ENCODE measurements at places on chromosomes 5 and 9.

DNA sequence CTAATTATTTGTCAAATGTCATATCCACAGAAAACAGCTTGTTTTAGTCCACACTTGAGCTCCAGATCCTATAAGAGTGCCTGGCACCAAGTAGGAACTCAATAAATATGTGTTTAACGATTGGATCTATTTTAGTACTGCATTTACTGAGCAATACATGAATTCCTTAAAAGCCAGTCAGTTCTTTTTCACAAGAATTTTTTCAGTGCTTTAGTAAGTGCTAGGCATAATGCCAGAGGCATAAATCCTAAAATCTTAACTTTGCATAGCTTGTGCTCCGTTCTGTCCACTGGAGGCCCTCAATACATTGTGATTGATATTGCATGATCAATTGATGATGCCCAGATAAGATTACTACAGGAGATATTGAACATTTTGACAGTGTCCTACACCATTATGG lies 67.3 kb upstream of the PCSK5 start:
- no peak for DNase-seq

DNA sequence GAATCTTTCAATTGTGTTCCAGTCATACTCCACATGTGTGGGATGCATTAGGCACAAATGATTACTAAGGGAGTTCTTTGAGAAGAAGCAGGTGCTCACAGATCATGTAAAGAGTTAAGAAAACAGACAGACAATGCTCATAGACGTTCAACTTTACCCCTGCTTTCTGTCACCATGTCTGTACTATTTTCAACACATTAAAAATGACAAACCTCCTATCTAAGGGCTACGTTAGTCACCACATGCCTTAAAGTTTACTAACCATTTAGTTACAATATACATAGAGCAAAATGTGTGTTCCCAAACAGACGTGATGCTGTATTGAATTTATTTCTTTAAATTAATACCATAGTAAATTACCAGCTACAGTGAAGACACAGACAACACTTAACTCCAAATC lies 435.9 kb downstream of the HCN1 start:
- DNase-seq, result no peak

DNA sequence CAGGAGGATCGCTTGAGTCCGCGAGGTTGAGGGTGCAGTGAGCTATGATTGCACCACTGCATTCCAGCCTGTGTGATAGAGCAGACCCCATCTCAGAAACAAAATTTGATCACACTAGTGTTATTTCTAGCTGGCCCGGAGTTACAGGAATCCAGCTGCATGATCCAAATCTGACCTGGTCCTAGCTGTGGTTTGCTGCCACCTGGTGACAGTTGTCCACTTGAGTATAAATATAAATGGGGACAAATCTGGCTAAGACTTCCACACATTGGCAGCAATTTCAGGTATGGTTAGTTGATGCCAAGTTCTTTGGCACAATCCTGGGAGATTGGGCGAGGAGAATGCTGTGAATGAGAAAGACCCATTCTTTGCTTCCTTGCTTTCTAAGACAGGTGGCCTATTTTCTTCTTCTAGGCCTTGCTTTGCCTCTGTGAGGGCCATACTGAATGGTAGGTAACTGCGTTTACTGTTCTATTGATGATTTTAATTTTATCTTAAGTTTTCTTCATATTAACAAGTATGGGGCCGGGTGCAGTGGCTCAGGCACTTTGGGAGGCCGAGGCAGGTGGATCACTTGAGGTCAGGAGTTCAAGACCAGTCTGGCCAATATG lies 35.4 kb downstream of the UBE2R2 start:
- DNase-seq, result peak; percentile 58

GRCh38 chr5:57903458-57903857 lies 420.8 kb upstream of the ACTBL2 start:
- no peak for DNase-seq

- no peak for DNase-seq
These were observed 634.8 kb downstream of the DMRTA1 start for GRCh38 chr9:23081377-23081776.

DNA sequence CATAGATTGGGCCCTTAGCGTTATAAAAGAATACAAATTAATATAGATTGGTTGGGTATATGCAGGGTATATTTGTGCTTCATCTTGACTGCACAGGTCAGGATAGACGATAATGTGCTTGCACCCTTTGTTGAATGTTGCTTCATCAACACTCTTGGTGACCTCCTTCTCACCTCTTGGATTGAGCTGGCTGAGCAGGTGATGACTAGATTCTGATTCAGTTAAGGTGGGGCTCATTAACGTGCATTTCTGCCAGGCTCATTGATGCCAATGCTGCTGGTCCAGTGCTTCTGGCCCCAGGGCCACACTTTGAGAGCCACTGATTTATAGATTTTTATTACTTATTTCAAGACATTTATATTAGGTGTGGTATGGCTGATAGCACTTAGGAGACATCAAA lies 27.7 kb downstream of the PCSK5 start:
- no peak for DNase-seq

GRCh38 chr9:13786131-13786530 lies 506.6 kb upstream of the MPDZ start:
- DNase-seq, result peak; percentile 64

GRCh38 chr5:119355685-119356611 lies at the start of gene TNFAIP8:
TNFAIP8 (plus strand) TSS chr5:119356019; CDS start chr5:119356091, 72 bp downstream.
- DNase-seq, result peak; percentile 62

- DNase-seq, result no peak
These were observed 1.5 kb downstream of the KIF12 start for GRCh38 chr9:114097613-114098020.

DNA sequence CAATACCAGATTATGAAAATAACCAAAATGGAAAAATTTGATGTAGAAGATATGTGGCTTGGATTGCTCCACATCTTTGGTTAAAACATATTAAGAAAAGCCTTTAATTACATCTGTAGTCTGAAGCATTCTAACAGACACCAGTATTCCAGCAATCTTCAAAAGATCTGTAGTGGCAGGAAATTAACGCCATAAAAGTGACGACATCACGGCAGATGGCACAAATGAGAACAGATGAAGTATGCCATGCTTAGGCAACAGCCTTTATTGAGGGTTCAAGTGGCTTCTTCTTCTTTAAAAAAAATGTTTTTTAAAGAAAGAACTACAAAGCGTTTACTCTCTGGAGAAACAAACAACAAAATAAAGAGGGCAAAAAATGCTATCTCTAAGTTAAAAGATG lies 164.2 kb downstream of the MEF2C start:
- DNase-seq, result no peak

DNA sequence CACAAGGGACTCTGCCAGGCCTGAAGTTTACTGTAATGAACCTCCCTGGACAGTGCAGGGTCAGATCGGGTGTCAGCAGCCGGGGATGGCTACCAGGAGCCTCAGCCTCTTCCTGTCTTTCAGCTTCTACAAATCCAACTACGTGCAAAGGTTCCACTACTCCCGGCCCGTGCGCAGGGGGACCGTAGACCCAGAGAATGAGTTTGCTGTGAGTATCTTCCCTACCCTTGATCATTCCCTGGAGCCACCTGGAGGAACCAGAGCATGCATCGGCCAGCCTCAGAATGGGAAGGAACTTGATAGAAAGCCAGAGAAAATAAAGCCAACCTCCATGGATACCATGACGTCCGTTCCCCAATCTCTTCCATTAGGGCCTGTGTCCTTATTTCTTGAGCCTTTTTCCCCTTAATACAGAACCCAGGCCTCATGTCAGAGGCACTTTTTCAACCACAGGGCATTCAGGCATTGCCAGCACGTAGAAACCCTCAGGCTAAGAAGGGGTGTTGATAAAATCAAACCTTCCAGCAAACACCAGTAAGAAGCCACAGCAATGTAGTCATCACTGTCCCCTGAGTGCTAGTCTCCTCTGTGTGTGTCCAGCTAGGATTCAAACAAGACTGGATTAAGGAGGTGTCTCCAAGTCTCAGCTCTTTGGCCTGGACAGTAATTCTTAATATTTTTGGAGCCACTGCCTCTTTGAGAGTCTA lies 49.0 kb upstream of the FOXI1 start:
- DNase-seq, result no peak

DNA sequence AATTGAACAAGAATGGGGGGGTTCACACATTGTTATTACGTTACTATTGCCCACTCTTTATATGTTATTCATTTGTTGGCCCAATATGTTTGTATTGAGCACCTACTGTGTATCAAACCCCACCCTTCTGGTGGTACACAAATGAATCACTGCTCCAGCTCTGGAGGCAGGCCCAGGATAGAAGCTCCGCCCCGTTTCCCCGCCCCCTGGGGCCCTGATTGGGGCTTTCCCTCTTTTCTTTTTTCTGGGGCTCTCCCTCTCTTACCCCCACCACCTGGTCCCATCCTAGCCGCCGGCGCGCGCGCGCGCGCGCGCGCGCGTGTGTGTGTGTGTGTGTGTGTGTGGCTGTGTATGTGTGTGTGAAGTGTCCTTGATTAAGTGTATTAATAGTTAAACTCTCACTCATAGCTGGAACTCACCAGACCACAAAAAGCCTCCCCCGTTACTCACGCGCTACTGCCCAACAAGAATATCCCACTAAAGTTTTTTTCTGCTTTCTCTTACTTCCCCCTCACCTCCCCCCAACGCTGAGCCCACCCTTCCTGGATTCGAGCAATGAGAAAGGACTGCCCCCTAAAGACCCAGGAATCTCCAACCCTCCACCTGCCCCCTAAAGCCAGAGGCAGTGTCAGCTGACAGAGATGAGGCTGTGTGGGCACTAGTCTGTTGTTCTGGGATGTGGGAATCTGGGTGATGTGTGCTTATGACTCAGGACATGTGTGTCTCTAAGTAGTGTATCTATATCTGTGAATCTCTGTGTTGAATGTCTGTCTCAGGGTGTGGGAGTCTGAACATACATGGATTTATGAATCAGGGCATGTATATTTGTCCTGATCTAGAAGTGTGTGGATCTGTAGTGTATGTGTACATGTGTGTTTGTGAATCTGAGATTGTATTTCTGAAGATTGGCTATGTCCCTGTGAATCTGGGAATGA lies 4.0 kb downstream of the CXXC5 start:
- peak; percentile 84 for DNase-seq

- DNase-seq, result no peak
These were observed 66.3 kb upstream of the NFIB start for GRCh38 chr9:14380061-14380836.

DNA sequence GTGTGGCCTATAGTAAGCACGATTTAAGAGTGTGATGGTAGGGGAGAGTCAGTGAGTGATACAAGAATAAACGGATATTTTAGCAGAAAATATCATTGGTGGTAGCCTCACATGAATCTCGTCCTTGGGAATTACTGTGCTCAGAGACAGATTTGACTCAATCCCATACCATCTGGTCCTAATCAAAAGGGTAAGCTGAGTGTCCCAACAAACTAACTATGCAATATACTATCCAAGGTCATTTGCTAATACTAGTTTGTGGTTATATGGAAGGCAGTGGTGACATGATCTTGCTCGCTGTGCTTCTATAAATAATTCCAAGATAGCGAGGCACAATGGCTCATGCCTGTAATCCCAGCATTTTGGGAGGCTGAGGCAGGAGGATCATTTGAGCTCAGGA lies 103.2 kb downstream of the TRPM6 start:
- no peak for DNase-seq

DNA sequence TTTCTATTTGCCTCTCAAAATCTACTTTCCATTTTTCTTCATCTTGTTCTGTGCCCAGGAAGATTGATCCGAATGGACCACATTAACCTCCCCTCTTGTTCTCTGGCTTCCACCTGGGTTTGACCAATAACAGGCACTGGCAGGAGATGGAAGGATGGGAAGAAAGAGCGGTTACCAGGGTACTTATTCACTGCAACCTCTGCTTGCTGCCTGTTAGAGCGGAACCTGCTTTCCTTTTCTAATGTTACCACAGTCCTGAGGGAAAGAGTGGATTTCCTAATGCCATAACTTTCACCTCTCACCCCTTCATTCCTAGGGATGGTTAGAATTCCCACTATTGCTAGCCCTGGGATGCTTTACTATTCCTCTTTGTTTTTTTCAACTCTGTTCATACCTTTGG lies 262.1 kb downstream of the RFX3 start:
- DNase-seq, result no peak

GRCh38 chr5:30596495-30597064 lies 596.9 kb upstream of the CDH6 start:
- DNase-seq, result no peak

GRCh38 chr5:169861934-169862333 lies 118.4 kb downstream of the INSYN2B start:
- no peak for DNase-seq

DNA sequence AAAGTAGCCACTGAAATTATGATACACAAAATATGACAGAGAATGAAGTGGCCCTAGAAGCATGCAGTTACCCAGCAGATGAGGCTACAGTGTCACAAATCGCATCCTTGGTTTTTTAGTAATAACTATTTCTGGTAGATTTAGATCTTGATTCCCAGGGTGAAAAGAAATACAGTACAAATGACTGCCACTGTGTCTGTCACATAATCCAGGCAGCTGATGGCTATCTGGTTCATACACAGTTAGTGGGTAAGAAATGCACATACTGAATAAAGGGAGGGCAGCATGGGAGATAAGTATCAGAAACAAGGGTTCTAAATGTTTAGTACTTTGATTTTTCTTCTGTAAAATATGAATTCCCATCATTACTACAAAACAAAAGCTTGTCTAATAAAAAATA lies 41.5 kb downstream of the POC5 start:
- DNase-seq, result no peak

DNA sequence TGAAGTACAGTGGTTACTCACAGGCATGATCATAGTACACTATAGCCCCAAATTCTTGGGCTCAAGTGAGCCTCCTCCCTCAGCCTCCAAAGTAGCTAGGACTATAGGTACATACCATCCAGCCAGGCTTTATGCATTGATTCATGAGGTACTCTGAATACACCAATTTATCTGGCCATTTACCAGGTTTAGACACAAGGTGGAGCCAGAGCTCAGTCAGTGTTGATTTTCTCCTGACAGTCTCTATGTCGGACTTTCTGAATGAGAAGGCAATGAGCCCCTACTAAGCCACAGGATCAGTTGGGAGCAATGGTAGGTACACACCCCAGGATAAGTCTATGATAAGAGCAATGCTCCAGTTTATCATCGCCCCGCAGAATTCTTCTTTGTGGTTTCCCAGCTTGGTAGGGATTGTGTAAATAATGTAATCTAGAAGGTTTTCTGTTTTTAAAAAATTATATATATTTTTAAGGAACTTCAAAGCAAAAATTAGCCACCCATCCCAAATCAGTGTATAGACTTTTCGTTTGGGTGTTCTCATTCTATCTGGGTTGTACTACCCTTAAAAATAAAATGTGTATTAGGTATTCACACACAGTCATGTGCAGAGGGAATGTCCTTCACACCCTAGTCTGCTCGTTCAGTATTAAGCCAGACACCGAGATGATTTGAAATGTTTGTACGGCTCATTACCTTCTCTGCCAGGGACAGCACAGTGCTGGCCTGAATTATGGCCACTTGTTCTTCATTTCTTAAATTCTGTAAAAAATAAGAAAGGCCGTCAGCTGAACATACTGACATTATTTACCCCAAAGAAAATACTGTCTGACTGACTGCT lies 118.4 kb upstream of the DPYSL3 start:
- DNase-seq, result no peak

- no peak for DNase-seq
These were observed 194.8 kb upstream of the SLC30A5 start for GRCh38 chr5:68898951-68899471.
